ENCODE measurements at places on chromosomes 7 and 10. TPM values are rescaled to one million over a fixed set of nuclear protein-coding genes. Genes with fewer than 3 reads are reported as not detected.

Gene PSD
- 2.7 TPM for polyA plus RNA-seq

Gene KCND2
- 8.3 TPM for polyA plus RNA-seq

Gene GPR37
- 3.7 TPM for polyA plus RNA-seq

Gene PPP1R9A
- 9.3 TPM for polyA plus RNA-seq

Gene GPNMB
- polyA plus RNA-seq = 1.2 TPM

Gene PEX1
- polyA plus RNA-seq = 17.3 TPM

Gene SPDYE2B
- not detected for polyA plus RNA-seq

Gene GPR15LG
- not detected for polyA plus RNA-seq

Gene ZSCAN25
- polyA plus RNA-seq = 5.8 TPM

Data from GM23338 (cell line).